ENCODE measurements at places on chromosomes 3 and 15. TPM values are rescaled to one million over a fixed set of nuclear protein-coding genes. Genes with fewer than 3 reads are reported as not detected.

Gene PLAAT1
- total RNA-seq = not detected

Gene PATL2
- 0.43 TPM for total RNA-seq

Gene CCR4
- total RNA-seq = under 0.01 TPM

Gene MST1R
- 0.14 TPM for total RNA-seq
